Fibroblast of villous mesenchyme (primary cell): ENCODE measurements at places on chromosomes 1 and 21. TPM values are rescaled to one million over a fixed set of nuclear protein-coding genes. Genes with fewer than 3 reads are reported as not detected.

GRCh38 chr1:228352677-228353481, 53.8 kb downstream of the TRIM11 start:
- no peak for DNase-seq

DNA sequence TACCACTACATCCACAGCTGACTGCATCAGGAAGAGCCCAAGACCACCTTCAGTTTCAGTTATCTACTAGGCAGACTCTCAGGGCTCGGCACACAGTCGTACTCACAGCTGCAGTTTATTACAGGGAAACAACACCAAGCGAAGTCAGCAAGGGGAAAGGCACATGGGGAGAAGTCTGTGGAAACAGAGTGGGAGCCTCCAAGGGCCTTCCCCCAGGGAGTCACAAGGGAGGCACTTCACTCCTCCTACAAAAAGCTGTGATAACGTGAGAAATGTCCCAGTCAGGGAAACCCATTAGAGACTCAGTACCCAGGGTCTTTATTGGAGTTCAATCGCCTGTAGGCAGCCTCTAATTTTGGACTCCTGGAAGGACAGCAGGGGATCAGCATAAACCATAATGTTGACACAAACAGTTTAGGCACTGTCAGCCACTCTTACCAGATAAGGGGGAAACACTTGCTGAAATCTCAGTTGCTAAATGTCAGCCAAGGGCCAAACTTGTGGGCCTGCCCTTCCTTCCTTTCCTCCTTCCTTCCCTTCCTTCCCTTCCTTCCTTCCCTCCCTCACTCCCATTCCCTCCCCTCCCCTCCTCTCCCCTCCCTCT, 444.0 kb downstream of the SMYD3 start:
- DNase-seq, result no peak

DNA sequence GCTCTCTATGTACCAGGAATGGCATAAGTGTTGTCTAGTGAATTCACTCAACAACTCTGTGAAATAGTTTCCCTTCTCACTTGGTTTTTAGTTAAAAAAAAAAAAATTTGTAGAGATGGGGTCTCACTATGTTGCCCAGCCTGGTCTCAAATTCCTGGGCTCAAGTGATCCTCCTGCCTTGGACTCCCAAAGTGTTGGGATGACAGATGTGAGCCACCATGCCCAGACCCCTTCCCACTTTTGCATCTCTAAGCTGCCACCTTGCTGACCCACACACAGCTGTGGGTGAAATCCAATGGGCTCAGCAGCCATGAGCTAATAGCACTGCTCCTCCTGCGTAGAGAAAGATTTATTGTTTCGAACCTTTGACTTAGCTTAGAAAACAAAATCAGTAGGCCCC, 33.5 kb downstream of the NEK2 start:
- no peak for DNase-seq

Gene TNN
- total RNA-seq, result not detected in 2 replicates

Gene BCL2L15
- under 0.01 and 0.32 TPM in 2 replicates for total RNA-seq
